ENCODE measurements at places on chromosomes 3 and 15. TPM values are rescaled to one million over a fixed set of nuclear protein-coding genes. Genes with fewer than 3 reads are reported as not detected.

GRCh38 chr3:101281521-101282030 is 38.8 kb downstream of the IMPG2 start:
- DNase-seq = no peak

DNA sequence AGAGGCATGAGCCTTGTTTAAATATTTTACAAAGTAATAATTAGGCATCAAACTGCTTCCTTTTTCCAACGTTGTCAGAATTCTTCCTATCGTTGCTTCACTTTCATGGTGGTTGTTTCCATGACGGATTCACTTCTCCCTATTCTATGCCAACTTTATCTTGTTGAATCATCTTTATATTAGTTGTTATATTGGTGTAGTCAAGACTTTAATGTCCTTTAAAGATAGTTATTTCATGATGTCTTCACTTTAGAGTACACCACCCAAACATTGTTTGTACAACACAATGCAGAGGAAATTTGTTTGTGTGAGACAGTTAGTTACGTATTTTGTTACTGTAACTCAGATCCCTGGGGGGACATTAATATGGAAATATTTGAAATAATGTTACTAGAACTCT is 61.9 kb downstream of the CRYBG3 start:
- DNase-seq = no peak

DNA sequence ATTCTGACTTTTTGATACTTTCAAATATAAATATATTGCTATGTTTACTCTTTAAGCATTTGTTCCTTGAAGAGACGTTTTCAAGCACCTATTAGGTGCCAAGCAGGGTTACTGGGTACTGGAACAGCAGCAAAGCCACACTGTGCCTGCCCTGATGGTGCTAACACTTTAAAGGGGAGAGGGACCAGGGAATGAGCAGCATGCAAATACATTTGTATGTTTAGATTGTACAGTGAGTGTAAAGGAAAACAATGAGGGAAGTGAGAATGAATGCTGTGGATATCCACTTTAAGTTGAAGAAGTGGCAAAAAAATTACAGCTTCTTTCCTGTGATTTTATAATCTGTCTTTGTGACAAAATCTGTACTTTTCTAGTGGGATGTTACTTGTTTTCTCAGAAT is 400.2 kb upstream of the ATP11B start:
- DNase-seq = no peak

DNA sequence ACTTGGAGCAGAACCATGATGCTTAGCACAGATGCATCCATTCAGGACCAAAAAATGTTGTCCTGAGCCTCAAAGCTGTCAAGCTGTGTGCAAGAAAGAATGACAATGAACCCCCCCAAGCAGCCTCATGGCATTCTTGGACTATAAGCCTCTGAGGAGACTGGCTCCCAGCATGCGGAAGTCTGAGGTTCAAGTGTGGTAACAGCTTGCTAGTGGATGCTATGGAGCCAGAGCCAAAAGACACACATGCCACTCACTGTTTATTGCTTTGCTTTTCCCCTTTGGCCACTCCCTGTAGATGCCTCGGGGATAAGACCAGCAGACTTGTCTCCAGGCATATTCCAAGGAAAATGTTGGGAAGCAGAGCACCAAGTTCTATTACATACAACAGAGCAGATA is 38.2 kb upstream of the SNRK start:
- no peak for DNase-seq

DNA sequence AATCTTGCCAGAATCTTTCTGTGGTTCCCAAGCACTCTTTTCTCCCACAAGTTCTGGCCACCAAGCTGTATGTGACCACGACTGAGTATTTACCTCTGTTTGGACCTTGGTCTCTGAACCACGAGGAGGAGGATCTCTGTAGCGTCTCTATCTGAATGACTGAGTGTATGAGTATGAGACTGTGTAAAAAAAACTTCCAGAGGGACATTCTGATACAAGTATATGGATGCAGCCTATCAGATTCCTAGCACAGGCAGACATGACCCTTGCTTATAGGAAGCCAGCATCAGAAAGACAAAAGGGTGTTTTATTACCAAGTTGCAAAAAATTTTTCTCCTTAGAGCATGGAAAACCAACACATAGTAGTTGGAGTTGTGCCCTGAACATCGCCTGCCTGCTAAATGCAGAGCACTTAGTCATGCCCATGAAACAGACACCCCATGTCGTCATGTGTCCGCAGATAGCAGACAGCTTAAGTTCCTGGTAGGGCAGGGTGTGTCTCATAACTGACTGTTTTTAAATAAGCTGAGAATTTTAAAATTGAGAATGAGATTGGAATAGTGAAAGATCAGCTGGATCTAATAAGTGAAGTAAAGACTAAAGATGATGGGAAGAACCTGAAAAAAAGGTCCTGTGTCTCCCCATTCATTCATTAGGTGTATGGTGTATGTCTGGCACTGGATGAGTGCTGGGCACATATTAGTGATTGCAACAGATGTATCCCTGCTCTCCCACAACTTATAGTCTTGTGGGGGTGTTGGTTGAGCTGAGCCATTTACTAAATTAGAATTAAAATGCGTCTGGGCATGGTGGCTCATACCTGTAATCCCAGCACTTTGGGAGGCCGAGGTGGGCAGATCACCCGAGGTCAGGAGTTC is 30.9 kb downstream of the DAG1 start:
- peak; percentile 83 for DNase-seq

DNA sequence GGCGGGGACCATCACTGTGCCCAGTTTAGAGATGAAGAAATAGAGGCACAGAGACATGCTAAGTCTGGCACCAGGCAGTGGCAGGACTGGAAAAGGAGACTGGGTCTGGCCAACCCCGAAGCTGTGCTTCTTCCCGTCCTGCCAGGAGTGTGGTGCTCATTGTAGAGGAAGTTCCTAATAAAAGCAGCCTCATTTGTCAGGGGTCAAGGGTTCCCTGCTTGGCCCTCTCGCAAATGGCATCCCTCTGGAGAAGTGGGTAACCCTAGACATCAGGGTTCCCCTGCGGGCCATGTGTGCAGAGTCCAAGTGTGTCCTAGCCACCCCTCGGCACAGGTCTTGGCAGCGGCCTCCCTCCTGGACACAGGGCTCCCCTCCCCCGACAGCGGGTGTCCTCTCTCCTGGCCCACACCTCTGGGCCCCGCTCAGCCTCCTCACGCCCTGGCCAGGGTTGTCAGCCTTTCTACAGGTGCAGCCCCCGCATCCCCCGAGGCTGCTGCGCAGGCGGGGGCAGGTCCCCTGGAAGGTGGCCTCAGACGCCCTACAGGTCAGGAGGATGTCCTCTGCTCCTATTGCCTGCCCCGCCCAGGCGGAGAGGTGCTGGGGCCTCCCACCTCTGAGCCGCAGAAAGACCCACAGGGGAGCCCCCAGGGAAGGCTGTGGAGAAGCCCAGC is 61.8 kb upstream of the PRR20G start:
- no peak for DNase-seq

- DNase-seq = no peak
Measured at GRCh38 chr3:135165260-135165659, 370.2 kb downstream of the EPHB1 start.

The DPPA4 gene
- total RNA-seq = not detected

The SENP7 gene
- total RNA-seq = 12.3 TPM

The GATA2 gene
- total RNA-seq = 7.0 TPM
